Stimulated activated CD8-positive, alpha-beta memory T cell treated with anti-CD3 and anti-CD28 coated beads, Interleukin-7, amount 100 ng/mL, for 24 hours (primary cell): ENCODE measurements at places on chromosomes 7 and 10.

DNA sequence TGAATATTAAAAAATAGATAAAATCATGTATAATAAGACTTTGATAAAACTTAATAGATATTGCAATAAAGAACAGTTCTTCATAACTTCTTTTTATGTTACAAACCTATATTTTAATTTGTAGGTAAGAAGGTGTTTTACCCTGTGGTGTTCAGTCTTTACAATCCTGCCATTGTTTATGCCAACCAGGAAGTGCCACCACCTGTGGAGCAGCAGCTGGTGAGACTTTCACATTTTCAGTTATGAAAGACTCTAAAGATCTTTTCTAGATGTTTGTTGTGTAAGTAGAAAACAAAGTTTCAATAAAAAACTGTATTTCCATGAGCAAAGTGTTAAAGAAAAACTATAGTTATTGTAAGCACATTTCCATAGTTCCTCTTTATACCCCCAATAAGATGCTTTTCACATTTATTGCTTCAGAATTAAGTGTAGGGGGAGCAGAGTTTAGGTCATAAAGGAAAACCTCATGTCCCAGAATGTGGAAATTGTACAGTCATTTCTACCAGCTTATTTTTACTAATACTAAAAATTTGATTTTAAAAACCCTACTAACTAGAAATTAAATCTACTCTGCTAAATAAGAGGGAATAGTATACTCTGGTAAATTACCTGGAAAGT is 28.7 kb downstream of the CSGALNACT2 start:
- no peak for DNase-seq

GRCh38 chr7:6367701-6368211 is 80.0 kb downstream of the DAGLB start:
- no peak for DNase-seq

- DNase-seq, result no peak
Measured at GRCh38 chr10:99540657-99541531, 8.2 kb downstream of the NKX2-3 start.

- DNase-seq, result no peak
Measured at GRCh38 chr7:24972991-24973390, 7.0 kb downstream of the OSBPL3 start.

- no peak for DNase-seq
Measured at GRCh38 chr10:46525177-46525823, 31.2 kb downstream of the GPRIN2 start.

- DNase-seq, result no peak
Measured at GRCh38 chr7:157219154-157219553, 80.4 kb downstream of the UBE3C start.

GRCh38 chr10:15293862-15294842 is 76.9 kb downstream of the FAM171A1 start:
- DNase-seq, result no peak

- no peak for DNase-seq
Measured at GRCh38 chr10:63798599-63799498, 277.6 kb downstream of the REEP3 start.

GRCh38 chr10:82628373-82628772 is 753.4 kb downstream of the NRG3 start:
- no peak for DNase-seq

- no peak for DNase-seq
Measured at GRCh38 chr7:19567011-19567410, 141.8 kb downstream of the POLR1F start.

DNA sequence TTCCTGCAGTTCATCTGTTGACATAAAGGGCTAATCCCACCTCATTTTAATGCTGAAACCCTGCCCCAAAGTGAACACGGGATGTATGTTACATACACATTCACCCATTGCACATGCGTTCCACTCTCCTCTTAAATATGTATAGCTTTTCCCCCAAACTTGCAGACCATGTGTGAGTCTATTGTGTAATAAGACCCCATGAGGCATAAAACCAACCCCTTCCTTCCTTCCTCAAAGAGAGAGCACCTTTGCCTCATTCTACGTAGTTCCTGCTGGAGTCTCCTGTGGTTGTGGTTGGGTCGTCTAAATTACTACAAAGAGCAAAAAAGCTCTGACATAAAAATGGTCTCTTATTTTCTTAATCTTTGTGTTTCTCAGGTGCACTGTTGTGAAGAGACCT is 345.7 kb upstream of the KLF6 start:
- DNase-seq, result no peak

- no peak for DNase-seq
Measured at GRCh38 chr10:122323941-122324675, 50.4 kb upstream of the PLEKHA1 start.

DNA sequence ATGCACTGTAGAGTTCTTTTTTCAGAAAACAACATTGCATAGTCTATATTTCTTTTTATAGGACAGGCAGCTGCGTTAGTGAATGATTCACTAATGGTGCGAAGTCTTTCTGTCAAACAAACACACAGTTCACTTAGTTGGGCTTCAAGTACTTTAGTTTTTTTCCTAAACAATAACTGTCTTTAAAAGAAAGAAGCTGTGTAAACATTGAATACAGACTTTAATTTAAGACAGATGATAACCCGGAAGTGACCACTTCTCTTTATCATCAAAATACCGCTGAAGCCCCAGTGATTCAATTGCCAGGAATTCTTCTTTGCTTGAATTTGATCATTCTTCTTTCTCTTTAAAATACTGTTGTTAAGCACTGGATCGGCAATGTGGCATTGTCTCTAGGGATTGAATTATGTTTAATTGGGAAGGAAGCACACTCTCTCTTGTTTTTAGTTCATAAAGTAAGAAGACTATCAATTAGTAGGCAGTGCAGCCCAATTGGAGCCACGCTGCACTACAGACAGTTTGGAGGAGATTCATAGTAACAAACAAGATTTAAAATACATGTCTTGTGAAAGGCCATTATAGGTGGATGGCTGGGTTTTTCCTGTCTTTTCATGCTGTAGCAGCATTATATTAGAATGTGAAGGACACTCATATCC is 30.4 kb downstream of the CNTNAP2 start:
- DNase-seq, result no peak

DNA sequence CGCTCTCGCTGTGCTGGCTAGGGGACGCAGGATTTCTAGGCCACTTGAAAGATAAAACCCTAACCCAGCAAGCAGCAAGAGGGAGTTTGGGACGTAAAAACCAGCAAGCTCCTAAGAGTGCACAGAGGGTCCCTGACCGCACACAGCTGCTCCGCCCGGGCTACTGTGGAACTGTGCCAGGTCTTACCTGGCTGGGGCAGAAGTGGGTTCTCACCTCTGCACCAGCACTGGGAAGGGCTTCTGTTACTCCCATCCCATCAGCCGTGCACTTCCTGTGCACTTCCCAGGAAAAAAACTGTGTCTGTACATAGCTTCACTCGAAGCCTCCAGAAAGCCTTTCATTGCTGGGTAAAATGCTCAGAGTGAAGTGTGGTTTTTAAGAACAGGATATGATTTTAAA is 45.9 kb upstream of the PTF1A start:
- DNase-seq, result no peak

DNA sequence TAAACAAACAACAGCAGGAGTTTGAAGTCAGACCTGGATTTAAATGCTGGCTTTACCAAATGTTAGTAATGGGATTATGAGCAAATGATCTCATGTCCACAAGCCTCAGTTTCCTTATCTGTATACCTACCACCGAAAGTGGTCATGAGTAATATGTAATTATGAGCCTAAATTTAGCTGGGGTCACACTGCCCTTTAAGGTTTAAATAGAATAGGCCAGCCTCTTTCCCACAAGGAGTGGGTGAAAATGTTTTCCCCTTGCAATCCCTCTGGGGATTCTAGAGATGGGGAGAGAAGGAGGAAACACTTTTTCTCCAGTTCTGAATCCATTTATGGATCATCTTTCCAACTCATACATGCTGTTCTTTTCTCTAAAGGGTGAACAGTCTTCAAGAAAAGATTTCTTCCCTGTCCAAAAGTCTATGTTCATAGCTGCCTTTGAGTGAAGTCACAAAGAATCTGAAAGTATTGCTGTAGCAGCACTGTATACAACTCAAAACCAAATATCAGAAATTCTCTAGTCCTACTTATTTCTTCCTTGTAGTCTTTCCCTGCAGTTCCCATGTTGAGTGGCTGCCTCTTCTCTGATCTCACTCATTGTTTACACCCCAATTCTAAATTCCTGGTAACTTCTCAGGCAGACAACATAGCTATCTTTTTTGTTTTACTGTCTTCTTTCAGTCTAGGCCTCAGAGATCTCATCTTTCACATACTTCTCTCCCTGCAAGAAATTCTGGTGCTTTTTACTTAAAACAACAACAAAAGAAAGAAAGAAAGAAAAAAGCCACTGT is 7.4 kb upstream of the TSPAN12 start:
- DNase-seq, result no peak

- no peak for DNase-seq
Measured at GRCh38 chr10:77686650-77687417, 49.2 kb upstream of the KCNMA1 start.

- no peak for DNase-seq
Measured at GRCh38 chr7:123410273-123410904, 124.0 kb downstream of the IQUB start.

DNA sequence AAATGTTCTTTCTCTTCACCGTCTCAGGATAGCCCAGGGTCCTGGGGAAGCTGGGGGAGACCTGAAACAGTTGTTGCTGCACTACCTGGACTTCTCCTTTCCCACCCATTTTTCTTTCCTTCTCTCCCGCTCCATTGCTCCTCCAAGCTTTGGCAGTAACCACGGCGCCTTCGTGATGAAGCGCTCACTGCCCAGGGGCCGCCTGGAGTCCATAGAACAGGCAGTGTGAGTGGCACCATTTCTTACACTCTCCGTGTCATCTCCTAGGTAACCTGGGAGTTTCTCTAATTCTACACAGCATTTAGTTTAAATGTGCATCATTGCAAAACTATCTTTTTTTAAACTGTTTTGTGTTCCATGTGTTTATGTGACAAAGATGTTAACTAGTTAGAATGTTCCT is 40.3 kb upstream of the BHLHA15 start:
- DNase-seq, result no peak

DNA sequence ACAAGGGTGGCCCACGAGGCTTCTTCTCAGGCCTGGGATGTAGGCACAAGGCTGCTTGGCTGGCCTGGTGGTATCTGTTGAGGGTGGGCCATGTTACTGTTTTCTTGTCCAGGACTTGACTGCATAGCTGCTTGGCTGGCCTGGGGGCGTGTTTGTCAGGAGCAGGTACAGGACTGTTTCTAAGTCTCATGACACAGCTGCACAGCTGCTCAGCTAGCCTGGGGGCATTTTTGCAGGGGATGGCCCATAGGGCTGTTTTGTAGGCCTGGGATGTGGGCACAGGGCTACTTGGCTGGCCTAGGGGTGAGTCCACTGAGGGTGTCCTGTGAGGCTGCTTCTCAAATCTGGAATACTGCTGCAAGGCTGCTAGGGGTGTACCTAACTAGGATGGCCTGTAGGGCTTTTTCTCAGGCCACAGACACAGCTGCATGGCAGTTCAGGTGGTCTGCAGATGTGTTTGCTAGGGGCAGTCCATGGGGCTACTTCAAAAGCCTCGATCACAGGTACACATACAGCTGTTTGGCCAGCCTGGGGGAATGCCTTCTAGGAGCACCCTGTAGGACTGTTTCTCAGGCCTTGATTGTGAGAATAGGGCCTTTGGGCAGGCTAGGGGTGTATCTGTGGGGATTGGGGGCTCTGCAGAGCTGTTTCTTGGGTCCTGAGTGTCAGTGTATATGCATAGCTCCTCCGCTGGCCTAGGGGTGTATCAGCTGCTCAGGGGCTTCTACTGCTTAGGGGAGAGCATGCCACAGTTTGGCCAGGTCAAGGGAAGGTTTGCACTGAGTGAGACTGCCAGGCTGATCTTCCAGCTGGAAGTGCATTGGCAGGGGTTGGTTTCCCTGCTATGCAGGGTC is 26.6 kb upstream of the PLA2G12B start:
- no peak for DNase-seq

- no peak for DNase-seq
Measured at GRCh38 chr7:90717296-90718060, 121.4 kb downstream of the CDK14 start.

DNA sequence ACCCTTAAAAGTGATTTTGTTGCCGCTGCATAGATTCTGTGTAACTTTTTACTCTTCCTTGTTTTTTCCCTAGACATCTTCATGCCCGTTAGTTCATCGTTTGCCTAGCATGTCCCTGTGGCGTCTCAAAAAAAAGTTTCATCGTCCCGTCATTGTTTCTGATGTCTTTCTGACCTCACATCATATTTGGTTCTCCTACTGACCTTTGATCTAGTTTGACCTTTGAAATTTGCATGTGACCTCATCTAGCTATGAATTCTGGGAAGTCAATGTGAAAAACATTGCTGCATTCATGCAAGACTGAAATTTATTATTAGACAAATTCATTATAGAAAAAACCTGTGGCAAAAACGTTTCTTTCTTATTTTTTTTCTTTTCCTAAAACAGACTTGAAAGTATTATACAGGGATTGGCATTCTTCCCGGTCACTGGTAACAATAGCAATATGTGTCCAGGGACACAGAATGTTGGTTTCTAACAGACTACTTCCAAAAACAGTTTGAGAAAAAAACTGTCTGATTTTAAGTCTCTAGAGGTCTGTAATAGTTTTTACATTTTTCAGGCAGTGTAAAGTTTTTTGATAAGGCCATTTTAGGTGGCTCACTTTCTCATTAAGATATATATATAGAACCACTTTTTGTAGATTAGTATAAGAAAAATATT is 280.9 kb downstream of the USP6NL start:
- DNase-seq, result no peak

GRCh38 chr7:79740076-79740475 is 286.6 kb upstream of the MAGI2 start:
- DNase-seq, result no peak

DNA sequence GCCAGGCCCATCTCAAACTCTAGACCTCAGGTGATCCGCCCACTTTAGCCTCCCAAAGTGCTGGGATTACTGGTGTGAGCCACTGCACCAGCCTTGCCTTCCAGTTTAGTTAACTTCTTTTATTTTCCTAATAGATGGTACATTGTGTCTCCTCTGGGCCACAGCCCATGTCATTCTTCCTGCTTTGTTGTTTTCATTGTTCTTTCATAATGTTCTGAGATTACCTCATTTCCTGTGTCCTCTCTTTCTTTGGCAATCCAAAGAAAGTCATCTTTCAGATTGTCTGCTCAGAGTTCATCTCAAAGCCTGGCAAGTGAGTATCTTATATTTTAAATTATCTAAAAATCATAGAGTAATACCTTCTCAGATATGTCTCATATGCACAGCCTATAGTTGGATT is at the start of gene OLAH:
Gene OLAH, plus strand, starts transcription at position 270 of the 400 bp plus-strand sequence. CDS start 3,346 bp downstream, outside the sequence.
- no peak for DNase-seq
